ENCODE measurements at places on chromosomes 3 and 15.

DNA sequence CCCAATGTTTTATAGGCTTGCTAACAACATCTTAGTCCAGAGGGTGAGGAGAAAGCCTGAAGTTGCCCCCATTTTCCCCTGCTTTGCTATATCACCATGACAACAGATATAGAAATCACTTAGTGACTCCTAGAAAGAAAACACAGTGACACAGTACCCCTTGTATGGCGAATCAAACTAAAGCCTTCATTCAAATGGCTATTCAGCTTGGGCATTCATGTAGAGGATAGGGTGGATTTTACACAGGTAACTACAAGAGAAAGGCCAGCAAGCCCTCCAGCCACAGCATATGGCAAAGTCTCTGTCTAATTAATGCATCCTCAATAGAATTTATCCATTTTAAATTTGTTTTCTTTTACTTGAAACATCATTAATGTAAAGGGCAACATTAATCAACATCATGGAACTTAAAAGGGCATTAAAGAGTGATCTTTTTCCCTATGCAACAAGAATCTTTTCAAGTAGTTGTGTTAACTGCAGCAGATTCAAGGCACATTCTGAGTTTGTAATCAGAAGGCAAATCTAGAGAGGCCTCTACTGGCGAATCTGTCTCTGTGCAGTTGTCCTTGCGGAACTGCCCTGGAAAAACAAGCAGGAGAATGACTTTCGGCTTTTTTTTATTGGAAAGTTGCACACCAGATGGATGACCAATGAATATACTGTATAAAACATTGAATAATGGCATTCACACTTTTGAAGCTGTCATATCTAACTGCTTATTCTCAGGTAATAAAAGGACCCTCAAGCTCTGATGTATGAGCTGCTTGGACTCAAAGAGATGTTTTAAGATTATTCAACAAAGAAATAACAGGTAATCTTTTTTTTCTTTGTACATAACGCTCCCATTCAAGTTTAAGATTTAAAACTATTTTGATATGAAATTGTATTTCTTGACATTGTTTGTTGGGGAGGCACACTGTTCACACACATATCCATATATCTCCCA is 621.7 kb upstream of the AGTR1 start:
- DNase-seq: no peak

GRCh38 chr15:91839867-91840266 is 13.6 kb upstream of the SLCO3A1 start:
- DNase-seq: no peak

DNA sequence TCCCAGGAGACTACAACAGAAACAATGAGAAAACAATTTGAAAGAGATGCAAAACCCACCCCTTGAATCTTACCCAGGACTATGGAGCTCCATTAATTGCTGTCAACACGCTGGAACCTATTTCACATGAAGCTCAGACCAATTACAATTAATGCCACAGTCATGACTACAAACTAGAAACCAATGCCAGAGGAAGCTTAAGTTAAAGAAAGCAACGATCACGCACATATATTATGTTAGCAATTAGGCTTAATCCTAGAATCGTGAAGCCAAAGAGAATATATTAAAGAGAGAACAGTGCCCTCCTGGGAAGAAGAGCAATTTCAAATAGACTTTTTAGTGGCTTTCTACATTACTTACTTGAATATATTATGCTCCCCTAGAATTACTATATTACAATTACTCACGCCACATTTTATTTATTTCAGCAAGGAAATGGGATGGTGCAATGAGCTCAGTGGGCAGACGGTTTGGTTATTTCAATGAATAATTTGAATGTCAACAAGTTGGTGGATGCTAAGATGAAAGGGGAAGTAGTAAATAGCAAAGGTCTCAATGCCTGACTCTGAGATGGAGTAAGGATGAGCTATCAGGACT is 125.5 kb downstream of the GREM1 start:
- DNase-seq: no peak

GRCh38 chr3:70064194-70064779 is 64.8 kb downstream of the SAMMSON start:
- no peak for DNase-seq

GRCh38 chr3:173403376-173403775 is 5.8 kb downstream of the NLGN1 start:
- DNase-seq: no peak

- no peak for DNase-seq
Measured at GRCh38 chr3:3191675-3192285, 12.3 kb upstream of the CRBN start.

- DNase-seq: no peak
Measured at GRCh38 chr3:168248383-168249204, 152.9 kb upstream of the GOLIM4 start.

DNA sequence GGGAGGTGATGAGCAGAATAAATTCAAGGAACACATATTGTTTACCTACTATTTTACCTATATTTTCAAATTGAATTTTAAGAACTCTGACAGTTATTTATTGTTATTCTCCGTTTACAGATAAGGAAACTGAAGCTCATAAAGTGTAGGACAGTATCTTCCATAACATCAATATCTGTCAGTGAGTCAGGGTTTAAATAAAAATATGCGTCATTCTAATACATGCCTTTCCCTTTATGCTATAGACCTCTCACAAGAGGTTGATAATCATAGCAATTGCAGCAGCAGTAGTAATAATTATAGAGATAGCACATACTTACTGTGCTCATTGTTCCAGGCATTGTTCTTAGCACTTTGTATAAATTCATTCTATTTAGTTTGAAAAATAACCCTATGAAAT is 101.1 kb downstream of the EPHA6 start:
- DNase-seq: no peak

- no peak for DNase-seq
Measured at GRCh38 chr3:180294282-180295027, 257.7 kb upstream of the PEX5L start.

DNA sequence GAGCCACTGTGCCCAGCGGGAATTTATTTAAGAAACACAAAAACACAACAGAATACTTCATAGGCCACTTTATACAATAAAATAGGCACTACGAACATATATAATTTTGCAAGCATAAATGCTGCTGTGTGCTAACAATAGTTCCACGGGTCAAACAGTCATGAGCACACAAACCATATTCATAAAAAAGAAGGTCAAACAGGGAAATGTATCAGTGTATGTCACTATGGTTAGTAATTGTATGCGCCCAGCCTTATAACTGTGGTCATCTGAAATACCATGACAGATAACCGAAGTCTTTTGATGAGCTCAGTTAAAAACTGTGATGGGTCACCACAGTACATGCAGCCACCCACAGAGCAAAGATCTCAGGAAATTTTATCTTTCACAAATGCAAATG is 38.1 kb upstream of the NR2C2 start:
- no peak for DNase-seq

DNA sequence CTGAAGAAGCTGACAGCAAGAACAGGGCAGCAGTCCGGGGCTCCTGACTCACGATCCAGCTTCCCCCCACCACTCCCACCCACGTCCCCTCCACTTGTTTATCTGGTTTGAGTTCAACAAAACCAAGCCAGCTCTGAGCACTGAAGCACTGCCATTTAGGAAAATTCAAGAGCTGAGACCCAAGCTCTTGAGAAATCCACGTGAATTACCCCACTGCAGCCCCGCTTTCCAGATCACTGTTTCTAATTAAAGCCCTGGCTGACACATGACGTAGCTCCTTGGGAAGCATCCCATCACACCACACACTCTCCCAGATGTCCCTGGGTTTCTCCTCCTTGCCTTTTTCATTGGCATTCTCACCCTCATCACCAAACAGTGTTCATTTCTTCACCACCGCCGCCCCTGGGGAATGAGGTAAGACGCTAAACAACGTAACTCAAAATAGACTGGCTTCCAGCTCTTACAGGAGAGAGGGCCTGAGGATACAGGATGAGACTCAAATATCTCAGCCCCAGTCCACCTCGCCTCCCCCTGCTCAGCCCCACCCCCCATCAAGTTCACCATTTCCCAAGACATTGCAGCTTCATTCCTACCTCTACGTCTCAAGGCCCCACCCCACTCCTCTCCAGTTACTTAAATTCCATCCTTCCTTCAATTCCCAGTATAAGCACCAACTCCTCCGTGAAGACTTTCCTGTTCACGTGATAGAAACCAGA is 95.4 kb downstream of the SRGAP3 start:
- DNase-seq: no peak

DNA sequence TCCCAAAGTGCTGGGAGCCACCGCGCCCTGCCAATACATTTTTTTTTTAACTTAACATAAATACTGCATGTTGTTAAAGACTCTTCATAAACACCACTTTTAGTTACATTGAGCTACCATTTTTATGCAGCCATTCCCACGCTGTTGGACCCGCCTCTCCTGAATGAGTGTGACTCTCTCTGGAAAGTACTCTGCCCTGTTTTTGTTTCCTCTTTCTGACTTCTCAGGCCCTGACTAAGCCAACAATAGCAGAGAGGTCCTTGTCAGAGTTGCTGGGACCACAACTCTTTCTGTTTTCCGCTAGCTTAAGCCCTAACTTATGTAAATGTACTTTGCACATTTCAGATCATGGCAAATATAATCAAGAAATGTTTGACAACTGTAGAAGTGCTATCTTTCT is 35.2 kb downstream of the PARP15 start:
- DNase-seq: no peak

GRCh38 chr3:31349001-31349748 is 183.6 kb upstream of the STT3B start:
- no peak for DNase-seq

- DNase-seq: no peak
Measured at GRCh38 chr15:90004671-90005070, 3.5 kb downstream of the ZNF710 start.

DNA sequence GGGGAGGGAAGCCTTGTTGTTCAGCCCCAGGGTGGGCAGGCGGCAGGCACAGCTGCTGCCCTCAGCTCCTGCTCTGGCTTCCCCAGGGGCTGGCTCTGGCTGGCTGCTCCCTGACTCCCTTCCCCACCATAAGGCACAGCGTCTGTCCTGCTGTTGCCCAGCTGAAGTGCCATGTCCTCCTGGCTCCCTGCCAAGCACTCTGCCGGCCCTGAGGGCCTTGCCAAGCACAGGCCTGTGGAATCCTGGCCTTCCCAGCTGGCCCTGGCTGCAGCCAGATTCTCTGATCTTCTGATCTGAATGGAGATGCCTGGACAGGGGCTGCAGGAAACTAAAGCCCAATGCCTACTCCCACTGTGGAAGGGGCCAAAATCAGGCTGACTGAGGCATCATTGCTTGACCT is 1.1 kb downstream of the IQCF6 start:
- no peak for DNase-seq

DNA sequence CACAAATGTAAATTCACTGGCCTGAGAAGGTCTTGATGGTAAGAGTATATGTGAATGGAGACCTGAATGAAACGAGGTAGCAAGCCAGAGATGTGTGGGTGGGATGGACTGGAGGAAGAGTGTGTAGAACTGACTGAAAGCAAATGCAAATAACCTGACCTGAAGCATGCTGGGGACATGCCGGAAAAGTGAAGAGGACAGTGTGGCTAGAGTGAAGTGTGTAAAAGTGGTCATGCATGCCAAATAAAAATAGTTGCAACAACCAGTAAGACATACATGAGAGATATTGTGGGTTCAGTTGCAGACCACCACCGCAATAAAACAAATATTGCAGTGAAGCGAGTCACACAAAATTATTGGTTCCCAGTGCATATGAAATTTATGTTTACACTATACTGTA is 82.3 kb downstream of the LPP start:
- no peak for DNase-seq

DNA sequence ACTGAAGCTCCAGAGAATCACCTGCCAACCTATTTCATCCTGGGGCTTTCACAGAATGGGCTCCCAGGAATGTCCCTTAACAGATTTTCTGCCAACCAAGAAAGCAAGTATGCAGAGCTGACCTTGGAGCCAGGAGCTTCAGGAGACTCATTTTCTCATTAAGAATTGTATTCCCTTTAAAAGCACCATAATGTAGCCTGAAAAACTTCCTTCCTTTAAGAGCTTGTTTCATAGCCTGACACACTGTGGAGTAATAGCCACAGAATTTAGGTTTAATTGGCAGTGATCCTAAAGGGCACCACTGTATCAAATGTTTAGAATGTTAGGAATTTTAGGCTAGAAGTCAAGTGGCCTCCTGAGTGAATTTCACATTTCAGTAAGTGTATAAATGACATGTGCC is 309.8 kb downstream of the GBE1 start:
- no peak for DNase-seq

- no peak for DNase-seq
Measured at GRCh38 chr3:42228796-42229195, 37.2 kb downstream of the CCK start.

DNA sequence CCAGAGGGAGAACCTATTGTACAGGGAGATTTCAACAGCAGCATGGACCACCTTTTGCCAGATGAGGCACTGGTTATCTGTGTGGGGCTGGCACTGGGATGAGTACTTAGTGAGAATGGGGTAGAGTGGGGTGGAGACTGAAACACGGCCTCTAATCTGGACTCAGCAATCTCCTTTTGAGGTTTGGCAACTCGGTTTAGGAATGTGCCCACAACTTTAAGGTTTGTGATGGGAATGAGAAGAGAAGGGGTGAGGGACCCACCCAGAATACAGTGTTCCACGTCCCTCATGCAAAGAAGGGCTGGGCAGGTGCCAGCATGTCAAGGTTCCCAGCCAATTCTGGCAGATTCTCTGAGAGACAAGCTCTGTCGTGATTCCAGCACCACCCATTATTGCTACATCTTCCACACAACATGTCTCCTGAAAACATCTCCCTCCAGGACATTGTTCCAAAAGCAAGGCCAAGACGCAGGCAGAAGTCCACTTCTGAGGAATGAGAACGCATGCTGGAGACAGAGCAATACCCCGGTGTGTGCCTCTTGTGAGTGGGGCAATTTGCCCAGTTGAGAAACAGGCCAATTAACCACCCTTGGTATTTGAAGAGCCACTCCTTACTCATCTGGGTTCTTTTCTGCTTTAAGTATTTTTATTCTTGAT is 37.5 kb upstream of the CCR4 start:
- no peak for DNase-seq

DNA sequence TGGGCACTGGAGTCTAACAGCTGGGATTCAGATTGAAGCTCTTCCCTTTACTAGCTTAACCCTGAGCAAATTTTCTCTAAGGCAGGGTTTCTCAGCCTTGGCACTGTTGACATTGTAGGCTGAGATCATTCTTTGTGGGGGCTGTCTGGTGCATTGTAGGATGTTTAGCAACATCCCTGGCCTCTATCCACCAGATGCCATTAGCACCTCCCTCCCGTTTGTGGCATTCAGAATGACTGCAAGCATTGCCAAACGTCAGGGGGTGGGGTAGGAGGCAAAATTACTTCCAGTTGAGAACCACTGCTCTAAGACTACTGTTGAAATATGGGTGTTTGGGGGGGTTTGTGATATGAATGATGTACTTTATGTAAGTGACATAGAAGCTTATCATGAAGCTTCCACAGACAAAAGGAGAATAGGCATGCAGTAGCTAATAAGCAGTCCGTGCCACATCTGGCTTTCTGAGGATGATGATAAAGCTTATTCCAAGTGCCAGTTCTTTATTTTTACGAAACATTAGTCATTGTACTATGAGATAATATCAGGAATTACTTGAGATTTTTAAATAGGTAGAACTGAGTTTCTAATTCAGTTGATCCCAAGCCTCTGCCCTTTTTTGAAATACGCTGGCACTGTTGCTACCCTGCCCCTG is 39.3 kb downstream of the NKIRAS1 start:
- DNase-seq: no peak

GRCh38 chr3:147393943-147394883 is 12.1 kb downstream of the ZIC4 start:
- DNase-seq: no peak

- no peak for DNase-seq
Measured at GRCh38 chr3:71389911-71390573, 193.5 kb downstream of the FOXP1 start.

GRCh38 chr15:85616549-85617110 is 178.1 kb downstream of the KLHL25 start:
- no peak for DNase-seq

Measured in T-helper 17 cell (primary cell).